ENCODE measurements at places on chromosomes 7 and 10. TPM values are rescaled to one million over a fixed set of nuclear protein-coding genes. Genes with fewer than 3 reads are reported as not detected.

The CCDC146 gene
- total RNA-seq, result 1.4 TPM

The ZC3HAV1 gene
- 97.8 TPM for total RNA-seq

The RAPGEF5 gene
- total RNA-seq, result 0.23 TPM

The DRGX gene
- total RNA-seq, result not detected

The SLC16A9 gene
- 1.0 TPM for total RNA-seq

The PCLO gene
- not detected for total RNA-seq

The STOX1 gene
- 0.84 TPM for total RNA-seq
